ENCODE measurements at places on chromosomes 3 and 15. TPM values are rescaled to one million over a fixed set of nuclear protein-coding genes. Genes with fewer than 3 reads are reported as not detected.
A peak's percentile ranks its signal among the peaks of the same experiment; 100 is the strongest.

DHX36 gene
- total RNA-seq, result 121 TPM

CASR gene
- not detected for total RNA-seq

CNTN3 gene
- total RNA-seq, result not detected

DNA sequence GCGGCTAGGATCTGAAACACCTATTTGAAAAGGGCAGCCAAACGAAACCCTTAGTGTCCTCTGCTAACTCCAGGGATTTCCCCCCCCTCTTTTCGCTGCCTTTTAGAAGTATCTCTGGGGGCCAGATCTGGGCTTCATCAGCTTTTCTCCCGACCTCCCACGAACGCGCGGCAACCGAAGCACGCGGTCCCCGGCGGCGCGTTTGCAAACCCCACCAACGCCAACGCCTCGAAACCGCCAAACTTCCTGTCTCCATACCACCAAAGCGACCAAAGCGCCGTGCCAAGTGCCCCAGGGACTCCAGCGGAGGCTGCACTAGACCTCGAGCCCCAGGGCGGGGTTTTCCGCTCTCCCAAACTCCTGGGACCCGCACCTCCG is 155.8 kb upstream of the FRMD4B start:
- DNase-seq, result no peak
- H3K27me3 ChIP-seq, result peaks cover 3% of the 10 kb centered on the region
- no peak overlapping the region for H3K4me3 ChIP-seq
- no peak overlapping the region for H3K27ac ChIP-seq
- no peaks in the 10 kb centered on the region for H3K4me1 ChIP-seq
- no peaks in the 10 kb centered on the region for H3K36me3 ChIP-seq

DNA sequence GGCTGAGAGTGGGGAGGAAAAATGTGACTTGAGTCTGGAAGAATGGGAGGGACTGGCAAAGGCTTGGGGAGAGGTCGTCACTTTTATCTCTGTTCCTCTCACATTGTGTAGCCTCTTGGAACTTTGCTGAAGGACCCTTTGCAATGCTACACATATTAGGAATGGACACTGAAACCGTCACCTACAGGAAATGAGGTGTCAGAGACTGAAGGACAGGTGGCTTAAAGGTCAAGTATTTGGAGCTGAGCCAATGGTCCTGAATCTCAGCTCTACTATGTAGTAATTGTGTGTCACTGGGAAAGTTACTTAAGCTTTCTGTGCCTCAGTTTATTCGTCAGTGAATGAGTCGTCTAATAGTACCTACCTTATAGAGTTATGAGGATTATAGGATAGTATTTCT is 14.7 kb downstream of the MCTP2 start:
- H3K4me3 ChIP-seq, result no peak overlapping the region
- H3K27ac ChIP-seq, result no peak overlapping the region
- H3K4me1 ChIP-seq, result no peaks in the 10 kb centered on the region

DNA sequence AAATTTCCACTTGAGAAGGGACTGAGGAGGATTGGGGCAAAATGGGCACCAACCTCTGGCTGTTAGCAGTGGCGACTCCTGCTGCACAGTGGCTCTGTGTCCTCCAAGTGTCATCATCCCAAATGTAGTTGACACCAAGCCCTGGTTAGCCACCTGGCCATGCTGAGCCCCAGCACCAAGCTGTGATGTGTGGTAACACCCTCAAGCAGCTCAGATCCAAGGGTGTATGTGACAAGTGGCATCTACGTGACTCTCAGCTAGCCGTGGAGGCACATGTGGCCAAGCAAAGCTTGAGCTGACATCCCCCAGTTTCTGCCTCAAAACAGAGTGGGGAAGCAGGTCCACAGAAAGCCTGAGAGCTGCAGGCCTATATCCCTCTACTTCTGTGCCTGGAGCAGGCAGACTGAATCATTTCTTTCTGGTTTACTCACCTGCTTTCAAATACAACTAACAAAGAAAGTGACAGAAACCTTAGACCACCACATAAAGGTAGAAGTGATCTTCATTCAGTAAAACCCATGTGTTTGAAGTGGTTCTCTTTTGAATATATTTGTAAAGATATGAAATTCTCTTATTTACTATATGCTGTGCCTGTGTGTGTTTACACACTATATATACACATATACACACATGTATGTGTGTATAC is 40.0 kb downstream of the FOXP1 start:
- no peaks in the 10 kb centered on the region for H3K27me3 ChIP-seq
- DNase-seq, result no peak
- no peaks in the 10 kb centered on the region for H3K4me1 ChIP-seq

DNA sequence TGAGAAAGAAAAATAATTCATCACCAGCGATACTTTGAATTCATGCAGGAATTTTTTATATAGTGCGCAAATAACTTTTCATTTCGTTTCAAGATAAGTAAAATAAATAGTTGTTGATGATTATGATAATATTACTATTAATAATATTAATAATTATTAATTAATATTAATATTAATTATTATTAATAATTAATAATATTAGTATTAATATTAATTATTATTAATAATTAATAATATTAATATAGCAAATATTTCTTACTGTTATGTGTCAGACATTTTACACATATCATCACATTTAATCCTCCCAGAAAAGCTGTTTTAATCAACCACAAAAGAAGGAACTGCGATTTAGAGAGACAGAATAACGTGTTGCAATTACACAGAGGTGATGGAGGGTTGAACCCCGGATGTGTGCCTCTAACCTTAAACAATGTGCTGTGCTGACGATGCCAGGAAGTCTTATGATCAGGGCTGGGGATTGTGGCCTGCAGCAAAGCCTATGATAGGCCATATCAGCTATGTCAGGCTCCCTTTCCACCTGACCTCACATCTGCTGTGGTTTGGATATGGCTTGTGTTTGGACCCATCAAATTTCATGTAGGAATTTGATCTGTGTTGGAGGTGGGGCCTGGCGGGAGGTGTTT is 263.5 kb upstream of the NR2F2 start:
- H3K27me3 ChIP-seq, result no peaks in the 10 kb centered on the region
- no peaks in the 10 kb centered on the region for H3K4me1 ChIP-seq
- no peak for DNase-seq
- no peaks in the 10 kb centered on the region for H3K36me3 ChIP-seq
- H3K4me3 ChIP-seq, result no peak overlapping the region
- no peak overlapping the region for H3K27ac ChIP-seq

DNA sequence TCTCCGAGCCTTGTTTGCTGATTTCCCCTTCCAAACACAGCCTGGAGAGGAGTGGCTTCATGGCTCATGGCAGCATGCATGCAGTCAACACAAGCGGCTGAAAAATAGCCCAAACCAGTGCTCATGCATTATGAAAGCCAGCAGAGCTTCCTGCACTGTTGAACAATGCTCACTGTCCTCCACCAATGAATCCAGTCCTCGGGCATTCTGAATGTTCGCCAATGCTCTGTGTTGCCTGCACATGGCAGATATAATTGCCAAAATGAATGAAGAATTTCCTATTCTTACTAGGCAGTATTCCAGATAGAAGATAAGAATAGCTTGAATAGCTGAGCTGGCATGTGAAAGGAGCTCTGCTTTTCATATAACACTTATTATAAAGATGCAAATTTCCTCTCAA is 252.7 kb downstream of the ROBO1 start:
- no peak overlapping the region for H3K4me3 ChIP-seq
- no peak overlapping the region for H3K27ac ChIP-seq
- H3K27me3 ChIP-seq, result no peaks in the 10 kb centered on the region
- no peak for DNase-seq
- H3K4me1 ChIP-seq, result no peaks in the 10 kb centered on the region

GRCh38 chr3:109187390-109187789 is 50.9 kb downstream of the C3orf85 start:
- no peaks in the 10 kb centered on the region for H3K4me1 ChIP-seq
- H3K4me3 ChIP-seq, result no peak overlapping the region
- no peak for DNase-seq
- no peaks in the 10 kb centered on the region for H3K36me3 ChIP-seq

DNA sequence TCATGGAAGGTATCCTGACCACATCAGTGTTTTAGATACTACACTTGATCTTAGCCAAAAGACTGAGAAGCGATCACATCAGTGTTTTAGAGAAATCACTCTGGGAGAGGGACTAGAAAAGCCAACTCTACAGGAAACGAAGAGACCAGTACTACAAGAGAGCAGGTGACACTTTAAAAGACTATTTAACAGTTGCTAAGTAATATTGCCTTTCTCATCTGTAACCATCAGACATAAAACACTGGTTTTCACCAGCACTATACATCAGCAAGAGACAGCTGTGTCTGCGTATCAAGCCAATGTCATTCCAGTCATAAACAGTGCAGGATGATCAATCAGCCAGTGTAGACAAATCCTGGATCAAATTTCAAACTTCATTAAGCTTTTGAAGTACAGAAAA is 66.7 kb downstream of the GLB1 start:
- no peak for DNase-seq
- H3K4me3 ChIP-seq, result peak overlapping the region; percentile 49
- no peaks in the 10 kb centered on the region for H3K27me3 ChIP-seq
- H3K4me1 ChIP-seq, result peaks cover 23% of the 10 kb centered on the region
